ENCODE measurements at places on chromosomes 3 and 15. TPM values are rescaled to one million over a fixed set of nuclear protein-coding genes. Genes with fewer than 3 reads are reported as not detected.

MESP2 gene
- total RNA-seq: 0.62 TPM

CPA3 gene
- total RNA-seq: not detected

VWA5B2 gene
- 0.38 TPM for total RNA-seq

SLC26A6 gene
- total RNA-seq: 19.4 TPM

TTLL3 gene
- total RNA-seq: 6.4 TPM
